ENCODE measurements at places on chromosomes 3 and 15.

DNA sequence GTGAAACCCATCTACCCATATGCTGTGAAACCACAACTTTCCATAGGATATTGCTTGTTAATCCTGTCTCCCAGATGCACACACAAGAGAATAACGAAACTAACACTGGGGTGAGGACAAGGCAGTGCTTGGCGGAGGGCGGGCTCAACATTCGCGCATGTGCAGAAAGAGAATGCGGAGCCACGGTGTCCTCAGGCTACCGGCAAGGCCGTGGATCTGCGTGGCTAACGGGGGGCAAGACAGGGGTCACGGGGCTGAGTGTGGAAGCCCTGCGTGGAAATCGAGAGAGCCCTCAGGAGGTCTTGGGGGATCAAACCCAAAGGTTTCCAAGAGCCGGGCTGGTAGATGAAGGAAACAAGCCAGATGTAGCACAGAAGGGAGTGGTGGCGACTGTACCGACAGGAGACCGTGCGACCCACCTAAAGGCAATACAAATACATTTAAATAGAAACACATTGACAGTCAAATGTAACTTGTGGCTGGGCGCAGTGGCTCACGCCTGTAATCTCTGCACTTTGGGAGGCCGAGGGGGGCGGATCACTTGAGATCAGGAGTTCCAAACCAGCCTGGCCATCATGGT, 48.5 kb upstream of the TRA2B start:
- peak; percentile 73 for DNase-seq

- no peak for DNase-seq
Observed at GRCh38 chr3:44132061-44132460, 109.6 kb upstream of the TOPAZ1 start.

DNA sequence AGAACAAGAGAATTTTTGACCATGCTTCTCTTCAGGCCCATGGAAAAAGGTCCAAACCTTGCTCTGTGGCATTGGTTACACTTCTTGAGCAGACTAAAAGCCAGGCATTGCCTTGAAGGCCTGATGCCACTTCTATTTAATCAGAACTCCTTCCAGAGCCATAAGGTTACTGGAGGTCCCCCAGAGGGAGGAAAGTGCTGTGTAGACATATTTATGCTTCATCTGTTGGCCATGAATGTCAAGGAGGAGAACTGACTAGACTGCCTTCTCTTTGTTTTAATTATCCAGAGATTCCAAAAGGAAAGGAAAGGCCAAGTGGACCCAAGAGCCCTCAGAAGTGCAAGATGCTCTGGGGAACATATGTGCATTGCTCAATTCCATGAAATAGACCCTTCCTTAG, 292.6 kb upstream of the NR2E3 start:
- DNase-seq = no peak

DNA sequence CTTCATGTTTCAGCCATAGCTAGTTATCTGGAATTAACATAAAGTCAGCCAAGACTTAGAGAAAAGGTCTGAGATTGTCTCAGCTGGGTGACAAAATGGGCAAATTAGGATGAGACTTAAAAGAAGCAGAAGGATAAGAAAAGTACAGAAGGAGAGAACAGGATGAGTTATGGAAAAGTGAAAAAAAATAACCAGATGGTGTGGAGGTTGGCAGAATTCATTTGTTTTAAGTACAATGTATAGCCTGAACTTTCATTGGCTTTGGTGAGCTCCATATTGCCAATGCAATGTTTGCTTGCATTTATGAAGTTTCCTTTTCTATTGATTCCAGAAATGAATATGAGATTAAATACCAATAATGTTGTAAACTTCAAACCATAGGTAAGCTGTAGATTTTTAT, 447.2 kb upstream of the DPH6 start:
- no peak for DNase-seq

- DNase-seq = no peak
Observed at GRCh38 chr15:94930960-94931359, 699.6 kb downstream of the MCTP2 start.

DNA sequence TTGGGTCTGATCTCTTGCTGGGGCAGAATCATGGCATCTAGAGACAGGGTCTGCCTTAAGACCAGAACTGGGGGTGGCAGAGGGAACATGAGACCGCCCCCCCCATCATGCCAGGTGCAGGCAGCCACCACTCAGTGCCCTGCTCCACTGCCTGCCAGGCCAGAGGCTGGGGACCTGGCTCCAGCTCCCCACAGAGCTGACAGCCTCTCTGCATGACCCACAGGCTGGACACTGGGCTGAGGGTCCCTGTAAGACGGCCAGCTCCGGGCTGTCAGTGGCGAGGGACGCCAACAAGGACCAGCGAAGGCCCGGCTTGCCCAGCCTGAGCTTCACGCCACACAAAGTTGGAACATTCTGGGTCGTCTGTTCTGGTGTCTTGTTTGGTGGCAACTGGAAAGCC, 145.6 kb downstream of the NSMCE3 start:
- DNase-seq = no peak

- no peak for DNase-seq
Observed at GRCh38 chr3:50652709-50653108, 22.0 kb upstream of the DOCK3 start.

DNA sequence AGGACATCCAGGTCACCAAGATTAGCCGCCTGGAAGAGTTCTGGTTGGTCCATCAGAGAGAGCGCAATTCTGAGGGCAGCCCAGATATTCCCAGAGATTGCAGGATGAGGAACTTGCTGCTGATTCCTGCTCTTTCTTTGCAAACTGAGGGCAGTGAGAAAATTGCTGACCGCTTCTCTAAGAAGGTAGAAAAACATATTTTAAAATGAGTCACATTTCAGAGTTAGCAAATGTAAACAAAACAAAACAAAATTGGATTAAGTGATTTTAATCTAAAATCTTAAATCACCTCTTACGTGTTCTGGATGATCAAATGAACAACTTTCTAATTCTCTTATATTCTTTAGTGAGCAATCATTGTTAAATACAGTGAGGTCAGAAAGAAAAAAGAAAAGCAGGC, 149.0 kb downstream of the USP13 start:
- DNase-seq = no peak

DNA sequence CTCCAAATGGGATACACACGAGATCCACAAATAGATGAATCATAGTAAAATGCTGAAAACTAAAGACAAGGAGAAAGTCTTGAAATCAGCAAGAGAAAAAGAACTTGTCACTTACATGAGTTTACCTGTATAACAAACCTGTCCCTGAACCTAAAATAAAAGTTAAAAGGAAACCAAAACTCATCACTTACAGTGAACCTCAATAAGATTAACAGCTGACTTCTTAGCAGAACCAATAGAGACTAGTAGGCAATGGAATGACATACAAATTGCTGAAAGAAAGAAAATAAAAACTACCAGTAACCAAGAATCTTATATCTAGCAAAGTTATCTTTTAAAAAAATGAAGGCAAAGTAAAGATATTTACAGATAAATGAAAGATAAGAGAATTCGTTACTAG, 27.4 kb downstream of the SEC22A start:
- DNase-seq = no peak

- no peak for DNase-seq
Observed at GRCh38 chr3:31754575-31755278, 222.0 kb downstream of the STT3B start.

- DNase-seq = no peak
Observed at GRCh38 chr15:72781631-72782030, 1.9 kb downstream of the ADPGK start.

DNA sequence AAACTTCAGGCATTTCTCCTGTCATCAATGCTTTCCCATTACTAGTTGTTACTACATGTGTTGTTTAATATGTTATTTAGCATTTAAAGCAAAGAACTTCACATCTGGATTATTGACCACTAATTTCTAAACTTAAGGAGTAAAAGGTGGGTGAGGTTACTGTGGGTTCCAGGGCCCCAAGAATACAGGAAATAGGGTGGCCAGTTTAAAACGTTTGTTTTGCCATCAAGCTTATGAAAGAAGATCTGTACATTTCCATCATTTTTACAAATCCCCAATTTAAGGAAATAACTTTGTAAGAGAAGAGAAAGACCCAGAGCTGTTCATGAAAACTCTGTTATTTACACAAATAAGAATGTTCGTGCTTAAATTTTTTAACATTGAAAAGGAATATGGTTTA, 54.5 kb upstream of the ACKR4 start:
- DNase-seq = no peak

DNA sequence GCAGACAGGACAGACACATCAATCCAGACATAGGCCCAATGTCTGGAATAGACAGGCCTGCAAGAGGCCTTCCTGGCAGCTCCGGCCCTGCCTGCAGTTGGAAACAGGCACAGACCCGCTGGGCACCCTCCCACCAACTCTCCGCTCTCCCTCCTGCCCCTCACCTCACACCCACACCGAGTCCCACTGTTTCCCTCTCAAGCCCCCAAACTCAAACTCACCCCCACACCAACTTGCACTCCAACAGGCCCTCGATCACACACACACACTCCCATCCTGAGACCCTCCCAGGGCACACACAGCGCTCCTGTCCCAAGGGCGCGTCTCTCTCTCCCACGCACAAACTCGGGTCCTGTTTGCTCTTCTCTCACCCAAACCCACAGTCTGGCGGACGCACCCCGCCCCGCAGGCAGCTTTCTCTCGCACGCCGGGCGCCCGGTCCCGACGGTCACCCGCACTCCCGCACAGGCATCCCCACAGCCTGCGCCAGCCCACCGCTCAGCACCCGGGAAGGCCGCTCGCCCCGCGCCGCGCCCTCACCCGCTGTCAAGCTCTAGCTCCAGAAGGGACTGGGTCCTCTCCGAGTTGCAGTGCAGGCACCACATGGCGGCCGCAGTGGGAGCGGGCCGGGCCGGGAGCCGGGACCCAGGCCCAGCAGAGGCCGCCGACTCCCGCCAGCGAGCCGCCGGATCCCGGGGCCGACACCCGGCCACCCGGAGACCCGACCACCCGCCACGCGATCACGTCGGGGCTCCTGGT, 106.2 kb downstream of the IQSEC1 start:
- no peak for DNase-seq

DNA sequence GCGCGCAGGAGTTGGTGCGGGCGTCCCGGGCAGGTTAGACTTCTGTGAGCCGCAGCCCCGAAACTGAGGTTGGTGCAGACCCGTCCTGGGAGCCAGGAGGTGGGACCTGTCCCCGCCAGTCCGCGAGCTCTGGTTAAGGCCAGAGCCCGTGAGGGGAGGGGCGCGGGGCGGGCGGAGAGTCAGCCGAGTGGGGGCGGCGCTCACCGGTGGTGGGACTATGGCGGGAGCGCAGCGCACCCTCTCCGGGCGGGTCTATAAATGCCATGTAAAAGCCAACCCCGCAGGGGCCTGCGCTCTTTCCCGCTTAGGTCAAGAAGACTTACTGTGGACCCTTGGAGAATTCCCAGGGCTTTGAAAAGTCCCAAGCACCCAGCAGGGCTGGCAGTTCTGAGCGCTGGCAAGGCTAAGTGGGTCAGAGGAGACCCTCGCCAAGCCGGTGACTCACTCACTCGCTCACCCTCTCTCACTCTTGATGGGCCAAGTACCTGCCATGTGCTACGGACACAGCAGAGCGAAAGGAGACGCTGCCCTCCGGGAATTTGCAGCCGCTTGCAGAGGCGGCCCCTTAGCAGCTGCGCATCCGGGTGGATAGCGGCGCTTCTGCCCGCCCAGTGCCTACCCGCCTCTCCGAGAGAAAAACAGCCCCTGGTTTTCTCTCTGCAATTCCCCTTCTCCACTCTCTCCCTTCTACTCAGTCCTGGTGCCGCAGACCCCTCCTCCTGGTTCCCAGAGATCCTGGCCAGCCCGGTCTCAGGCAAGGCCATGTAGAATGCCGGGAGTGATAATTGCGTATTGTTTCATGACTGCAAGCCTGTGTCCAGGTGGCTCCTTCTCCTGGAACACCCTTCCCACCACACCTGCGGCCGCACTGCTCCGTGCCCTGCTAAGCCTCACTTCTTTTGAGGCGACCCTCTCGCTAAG, at the start of gene ALDH1L1:
Gene ALDH1L1, minus strand, starts transcription at position 110 of the 921 bp plus-strand sequence. CDS start 19,607 bp downstream, outside the sequence.
- peak; percentile 3 for DNase-seq

DNA sequence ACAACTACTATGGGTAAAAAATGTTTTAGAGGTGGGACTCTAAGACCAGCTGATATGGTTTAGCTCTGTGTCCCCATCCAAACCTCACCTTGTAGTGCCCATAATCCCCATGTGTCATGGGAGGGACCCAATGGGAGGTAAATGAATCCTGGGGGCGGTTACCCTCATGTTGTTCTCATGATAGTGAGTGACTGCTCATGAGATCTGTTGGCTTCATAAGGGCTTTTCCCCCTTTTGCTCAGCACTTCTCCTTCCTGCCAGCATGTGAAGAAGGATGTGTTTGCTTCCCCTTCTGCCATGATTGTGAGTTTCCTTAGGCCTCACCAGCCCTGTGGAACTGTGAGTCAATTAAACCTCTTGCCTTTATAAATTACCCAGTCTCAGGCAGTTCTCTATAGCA, 45.7 kb downstream of the FAM98B start:
- DNase-seq = no peak

- DNase-seq = no peak
Observed at GRCh38 chr3:61790411-61790810, 229.0 kb downstream of the PTPRG start.

DNA sequence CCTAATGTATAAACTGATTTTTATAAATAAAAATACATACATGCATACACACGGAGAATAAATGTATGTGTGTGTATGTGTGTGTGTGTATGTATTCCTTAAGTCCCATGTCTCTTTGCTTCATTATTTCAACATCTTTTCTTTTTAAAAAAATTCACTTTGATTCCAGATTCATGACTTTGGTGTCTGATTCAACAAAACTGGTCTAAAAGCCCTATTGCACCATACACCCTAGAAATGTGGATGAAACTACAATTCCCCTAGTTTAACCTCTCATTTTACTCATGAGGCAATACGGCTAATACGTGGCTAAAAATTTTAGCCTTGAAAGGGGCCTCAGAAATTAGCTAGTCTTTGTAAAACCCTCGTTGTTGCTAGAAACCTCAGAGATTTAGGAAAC, 228.1 kb downstream of the ADAMTS9 start:
- peak; percentile 78 for DNase-seq

DNA sequence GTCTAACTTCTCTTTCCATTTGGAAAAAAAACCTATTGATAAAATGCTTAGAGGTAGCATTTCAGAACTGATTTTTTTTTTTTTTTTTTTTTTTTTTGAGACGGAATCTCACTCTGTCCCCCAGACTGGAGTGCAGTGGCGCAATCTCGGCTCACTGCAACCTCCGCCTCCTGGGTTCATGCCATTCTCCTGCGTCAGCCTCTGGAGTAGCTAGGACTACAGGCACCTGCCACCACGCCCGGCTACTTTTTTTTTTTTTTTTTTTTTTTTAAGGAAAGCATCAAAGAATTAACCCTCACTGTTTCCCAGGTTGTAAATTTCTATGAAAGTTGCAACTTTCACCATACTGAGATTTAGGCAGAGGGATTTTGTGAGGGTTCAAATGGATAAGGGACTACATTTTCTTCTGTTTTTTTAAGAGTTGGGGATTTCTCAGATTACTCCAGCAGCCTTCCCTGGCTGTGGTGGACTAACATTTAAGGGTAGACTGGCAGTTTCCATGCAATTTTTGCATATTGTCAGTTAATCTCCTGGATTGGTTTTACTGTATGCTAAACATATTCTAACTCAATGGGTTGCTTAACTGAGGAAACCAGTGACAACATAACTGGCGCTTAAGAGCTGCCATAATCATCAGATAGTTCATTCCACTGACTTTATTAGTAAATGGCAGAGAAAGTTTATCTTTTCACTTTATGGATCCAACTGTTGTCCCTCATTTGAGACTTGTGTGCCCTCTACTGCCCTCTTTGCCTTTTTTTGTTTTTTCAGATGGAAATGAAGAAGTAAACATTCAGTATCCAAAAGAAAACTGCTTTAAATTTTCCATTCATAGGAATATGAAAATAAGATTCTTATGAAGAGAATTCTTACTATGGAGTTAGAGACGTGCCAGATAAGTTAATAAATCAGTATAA, 93.7 kb downstream of the NPTN start:
- no peak for DNase-seq

GRCh38 chr3:169748670-169749069, 16.2 kb downstream of the TERC start:
- no peak for DNase-seq

GRCh38 chr3:12895391-12896062, 54.2 kb upstream of the RPL32 start:
- DNase-seq = no peak
